ENCODE measurements at places on chromosomes 12 and 14. TPM values are rescaled to one million over a fixed set of nuclear protein-coding genes. Genes with fewer than 3 reads are reported as not detected.

The AMHR2 gene
- total RNA-seq = not detected

The CIDEB gene
- 28.6 TPM for total RNA-seq

The TAS2R43 gene
- total RNA-seq = 1.2 TPM

The SRRM4 gene
- not detected for total RNA-seq

The TAC3 gene
- not detected for total RNA-seq

The TMCC3 gene
- not detected for total RNA-seq

The PRB2 gene
- not detected for total RNA-seq

All from T-helper 2 cell treated with Interferon-gamma antibody and Interleukin-4, amounts not matched to agents 100 ng/mL and 5 ng/mL, for 36 hours (primary cell).